NB4 (cell line): ENCODE measurements at places on chromosomes 7 and 10.
A peak's percentile ranks its signal among the peaks of the same experiment; 100 is the strongest.

- DNase-seq: no peak
Measured at GRCh38 chr7:149828357-149829309, 9.5 kb upstream of the ZNF862 start.

DNA sequence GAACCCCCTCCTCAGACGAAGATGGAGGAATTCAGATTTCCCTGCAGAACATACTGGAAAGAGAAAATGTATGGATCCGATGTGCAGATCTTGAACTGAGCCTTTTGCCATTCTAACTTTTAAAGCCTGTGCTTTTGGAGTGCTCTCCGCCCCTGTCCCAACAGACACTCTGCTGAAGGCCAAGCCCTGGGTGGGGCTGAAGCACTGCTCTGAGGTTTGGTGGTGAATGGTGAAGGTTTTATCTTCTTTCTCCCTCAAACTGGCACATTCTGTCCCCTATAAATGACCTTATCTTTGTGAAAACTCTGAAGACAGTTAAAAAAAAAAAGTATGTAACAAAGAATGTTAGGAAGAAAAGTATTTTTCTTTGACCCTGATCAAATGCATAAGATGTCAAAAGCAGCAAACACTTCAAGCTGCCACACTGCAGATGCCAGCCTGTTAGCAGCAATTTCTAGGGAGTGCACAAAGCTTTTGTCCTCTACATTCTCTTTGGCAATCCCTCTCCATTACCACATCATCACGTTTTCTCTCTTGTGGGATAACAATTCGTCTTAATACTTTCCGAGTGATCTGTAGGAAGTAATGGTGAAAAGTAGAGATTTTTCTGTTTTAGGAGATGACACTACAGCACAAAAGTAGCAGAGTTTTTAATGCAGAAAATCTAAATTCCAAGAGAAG lies 137.3 kb upstream of the CCDC6 start:
- no peak for DNase-seq

GRCh38 chr10:73768881-73769280 lies 13.0 kb upstream of the CHCHD1 start:
- DNase-seq: no peak

DNA sequence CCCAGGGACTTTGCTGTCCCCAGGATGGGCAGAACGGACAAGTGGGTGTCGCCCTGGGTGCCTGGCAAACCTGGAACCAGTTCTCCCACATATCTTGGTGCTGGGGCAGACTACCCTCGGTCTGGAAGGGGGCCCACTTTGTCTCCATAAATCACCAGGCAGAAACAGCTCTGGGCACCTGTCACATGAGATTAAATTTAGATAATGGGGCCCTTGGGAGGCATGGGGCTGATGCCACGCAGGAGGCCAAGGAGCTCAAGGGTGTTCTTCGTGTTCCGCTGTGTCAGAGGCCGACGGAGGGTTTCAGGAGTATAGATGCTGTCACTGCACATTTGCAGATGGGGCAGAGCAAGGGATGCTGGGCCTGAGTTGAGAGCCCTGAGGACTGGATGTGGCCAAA lies 72.7 kb downstream of the TMEM130 start:
- no peak for DNase-seq

DNA sequence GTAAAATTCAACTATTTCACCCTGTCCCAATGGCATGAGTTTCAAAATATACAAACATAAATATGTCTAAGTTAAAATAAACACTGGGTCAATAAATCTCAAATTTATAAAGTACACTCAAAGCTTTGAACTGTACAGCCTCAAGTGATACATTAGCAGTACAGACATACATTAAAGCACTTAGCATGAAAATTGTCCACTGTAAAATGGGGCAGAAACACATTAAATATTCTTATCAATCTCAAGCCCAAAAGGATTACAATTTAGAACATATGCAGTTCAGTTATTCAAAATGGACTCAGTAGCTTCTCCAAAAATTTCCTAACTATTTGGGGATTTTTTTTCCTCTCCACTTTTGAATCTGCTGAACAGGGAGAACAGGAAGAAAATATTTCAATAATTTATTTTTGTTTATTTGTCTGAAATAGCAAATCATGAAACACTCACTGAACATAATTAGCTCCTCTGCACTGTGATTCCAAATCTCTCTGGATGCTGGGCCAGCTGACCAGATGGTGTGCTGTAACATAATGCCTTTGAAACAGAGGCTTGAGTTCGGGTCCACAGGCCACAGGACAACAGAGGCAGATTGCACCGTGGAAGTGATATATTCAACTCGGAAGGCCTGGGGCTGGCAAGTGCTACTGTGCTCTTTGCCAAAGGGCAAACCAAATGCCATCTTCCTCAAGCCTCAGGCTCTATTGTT lies 248.9 kb upstream of the LRRN3 start:
- DNase-seq: no peak

- DNase-seq: peak; percentile 69
Measured at GRCh38 chr7:129067943-129068548, 13.1 kb upstream of the TNPO3 start.

DNA sequence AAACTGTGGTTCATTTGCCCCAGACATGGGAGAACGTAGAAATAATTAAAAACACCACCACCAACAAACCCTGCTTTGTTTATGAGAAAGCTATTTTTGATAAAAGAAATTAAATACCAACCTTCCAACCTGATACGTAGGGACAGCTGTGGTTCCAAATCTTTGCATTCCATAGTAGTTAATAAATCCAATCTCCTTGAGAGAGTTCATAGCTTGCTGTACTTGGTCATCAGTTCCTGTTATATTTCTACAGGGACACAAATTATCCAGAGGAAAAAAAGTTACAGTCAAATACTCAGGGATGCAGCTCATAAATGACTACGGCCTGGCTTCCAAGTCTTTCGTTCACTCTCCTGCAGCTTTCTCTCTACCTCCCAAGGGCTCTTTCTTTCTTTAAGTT lies 41.1 kb downstream of the PUS7 start:
- no peak for DNase-seq
